Dorsolateral prefrontal cortex (tissue), 122 donors: ENCODE measurements at places on chromosomes 7 and 10.

DNA sequence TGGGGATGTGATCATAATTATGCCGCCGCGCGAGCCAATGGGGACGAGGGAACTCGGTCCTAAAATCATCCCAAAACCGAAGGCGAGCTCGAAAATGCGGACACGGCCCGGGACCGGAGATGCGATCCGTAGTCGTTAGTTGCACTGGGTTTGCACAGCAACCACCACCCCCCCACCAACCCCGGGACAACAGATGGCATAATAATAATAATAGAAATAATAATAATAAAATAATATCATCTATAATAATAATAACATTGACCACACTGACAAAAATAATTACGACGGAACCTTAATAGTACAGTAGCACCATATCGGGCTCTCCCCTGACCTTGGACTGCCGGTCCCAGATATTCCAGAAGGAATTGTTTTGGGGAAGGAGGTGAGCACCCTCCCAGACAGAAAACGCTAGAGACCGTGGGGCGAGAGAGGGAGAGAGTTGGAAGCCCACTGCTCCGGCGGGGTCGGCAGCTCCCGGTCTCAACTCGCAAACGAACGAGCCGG, 1.1 kb upstream of the EMX2 start:
- DNase-seq = peak; percentile 44

DNA sequence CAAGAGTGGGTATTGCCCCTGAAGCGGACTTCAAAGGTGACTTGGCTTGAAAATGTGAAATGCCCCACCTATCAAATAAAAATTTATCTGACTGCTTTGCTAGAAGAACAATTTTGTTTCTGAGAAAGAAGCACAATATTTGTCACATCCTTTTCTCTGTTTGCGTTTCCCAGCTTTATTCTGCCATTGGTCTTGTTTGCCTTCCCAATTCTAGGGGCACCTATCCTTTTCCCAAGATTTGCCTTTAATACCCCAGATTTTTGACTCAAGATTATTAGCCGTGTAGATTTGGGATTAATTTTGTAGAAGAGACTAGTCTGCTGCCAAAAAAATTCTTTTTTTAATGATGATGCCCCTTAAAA, 110.2 kb upstream of the LRGUK start:
- DNase-seq = no peak

DNA sequence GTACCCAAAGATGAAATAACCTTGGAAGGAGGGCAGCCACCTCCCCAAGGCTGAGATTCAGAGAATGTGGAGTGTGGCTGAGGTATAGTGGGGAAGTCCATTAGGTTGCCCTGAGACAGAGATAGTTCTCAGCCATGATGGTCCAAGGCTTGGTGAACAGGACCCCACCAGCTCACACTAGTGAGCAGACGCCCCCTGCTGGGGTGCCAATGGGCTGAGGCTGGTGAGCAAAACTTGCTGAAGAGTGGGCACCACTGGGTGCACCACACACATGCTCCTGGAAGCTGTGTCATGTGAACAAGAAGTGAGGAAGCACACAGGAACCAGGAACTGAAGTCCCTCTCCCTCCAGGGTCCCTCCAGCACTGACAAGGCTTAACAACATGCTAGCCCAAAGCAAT, 8.9 kb downstream of the FBXL13 start:
- DNase-seq = no peak

DNA sequence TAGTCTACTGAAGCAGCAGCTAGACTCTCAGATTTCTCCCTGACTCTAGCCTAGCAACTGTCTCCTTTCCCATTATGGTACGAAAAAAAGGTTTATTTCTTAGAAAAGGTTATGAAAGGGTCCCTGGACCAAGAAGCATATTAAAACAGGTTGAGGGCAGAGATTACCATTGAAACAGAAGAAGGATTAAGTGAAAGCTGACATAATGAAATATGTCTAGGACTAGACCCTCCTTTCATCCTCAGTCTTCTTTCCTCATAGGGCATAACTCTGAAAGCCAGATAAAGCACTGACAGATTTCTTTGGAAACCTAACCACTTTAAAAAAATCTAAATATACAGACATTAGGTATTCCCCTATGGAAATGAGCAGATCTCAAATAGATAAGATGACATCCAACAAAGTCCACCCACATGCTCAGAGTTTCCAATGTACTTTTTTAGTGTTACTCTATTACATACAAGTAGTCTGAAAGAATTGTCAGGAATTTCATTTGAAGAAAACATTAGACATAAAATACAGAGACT, 58.6 kb downstream of the JMJD1C start:
- no peak for DNase-seq

DNA sequence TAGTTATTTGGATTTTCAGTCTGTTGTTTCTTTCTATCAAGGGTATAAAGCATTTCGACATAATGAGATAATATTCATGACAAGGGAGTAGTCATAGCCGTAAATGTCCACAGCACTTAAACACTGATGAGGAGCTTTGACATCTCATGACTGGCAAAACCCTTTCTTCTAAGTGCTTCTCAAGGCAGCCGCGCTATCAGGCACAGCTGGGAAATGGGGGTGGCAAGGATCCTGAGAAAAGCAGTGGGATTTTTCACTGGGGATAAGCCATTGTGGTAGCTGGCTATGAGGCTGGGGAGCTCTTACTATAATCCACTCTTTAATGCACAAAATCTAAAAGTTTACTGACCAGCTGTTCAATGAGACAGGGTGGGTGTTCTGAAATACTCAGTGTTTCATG, 493.2 kb upstream of the KLF6 start:
- DNase-seq = no peak

DNA sequence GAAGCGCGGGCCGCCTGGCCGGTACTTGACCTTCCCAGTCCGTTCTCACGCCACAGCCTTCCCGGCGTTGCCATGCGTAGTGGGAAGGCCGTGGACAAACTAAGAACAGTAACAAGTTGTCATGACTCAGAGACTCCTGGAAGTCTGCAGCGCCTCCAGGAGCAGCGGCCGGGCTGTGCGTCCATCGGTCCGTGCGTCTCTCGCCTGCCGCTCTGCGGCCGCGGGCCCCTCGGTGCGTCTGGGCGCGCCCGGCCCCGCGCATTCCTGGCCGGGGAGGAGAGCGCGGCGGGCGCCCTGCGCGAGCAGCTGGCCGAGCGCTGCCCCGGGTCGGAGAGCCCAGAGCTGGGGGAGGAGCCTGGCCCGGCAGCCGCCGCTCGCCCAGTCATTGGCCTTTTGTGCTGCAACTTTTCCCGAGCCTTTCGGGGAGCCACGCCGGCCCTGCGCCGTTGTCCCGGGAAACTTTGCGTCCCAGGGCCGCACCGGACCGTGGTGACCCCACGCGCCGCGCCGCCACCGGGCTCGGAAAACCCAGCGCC, 123.7 kb downstream of the TACC2 start:
- DNase-seq = peak; percentile 55

- DNase-seq = no peak
Observed at GRCh38 chr10:70350501-70350900, 31.9 kb downstream of the LRRC20 start.

DNA sequence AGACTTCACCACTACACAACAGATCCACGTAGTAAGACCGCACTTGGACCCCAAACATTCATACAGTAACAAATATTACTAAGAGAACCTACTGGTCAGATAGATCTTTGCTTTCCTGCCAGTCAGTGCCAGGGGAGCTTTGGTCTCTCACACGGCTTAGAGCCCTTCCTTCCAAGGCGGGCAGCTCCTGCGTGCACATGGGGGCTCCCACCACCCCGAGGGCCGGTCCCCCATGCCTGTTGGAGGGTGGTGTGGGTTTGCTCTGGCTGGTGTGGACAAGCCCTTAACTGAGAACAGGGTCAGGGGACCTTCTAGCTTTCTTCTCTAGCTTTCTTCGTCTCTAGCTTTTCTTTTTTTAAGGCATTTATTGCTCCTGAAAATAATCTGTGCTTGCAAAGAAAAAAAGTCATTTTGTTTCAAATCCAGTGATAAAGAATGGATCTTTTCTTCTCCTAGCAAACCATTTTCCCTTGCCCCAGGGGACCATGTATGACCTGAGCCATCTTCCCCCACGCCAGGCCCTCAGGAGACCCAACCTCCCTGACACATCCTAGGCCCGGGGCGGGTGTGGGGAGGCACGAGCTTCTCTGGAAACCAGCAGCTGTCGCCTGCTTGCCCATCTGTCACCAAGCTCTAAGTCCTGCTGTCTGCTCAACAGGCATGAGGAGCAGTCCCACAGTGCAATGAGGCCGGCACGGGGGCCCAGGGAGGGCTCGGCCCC, 591.1 kb downstream of the PTPRN2 start:
- DNase-seq = no peak
